Left cardiac atrium (tissue), 4 donors: ENCODE measurements at places on chromosomes 11 and 22.
A peak's percentile ranks its signal among the peaks of the same experiment; 100 is the strongest.

GRCh38 chr22:29313576-29314466 is 1.7 kb downstream of the RASL10A start:
- DNase-seq = no peak

DNA sequence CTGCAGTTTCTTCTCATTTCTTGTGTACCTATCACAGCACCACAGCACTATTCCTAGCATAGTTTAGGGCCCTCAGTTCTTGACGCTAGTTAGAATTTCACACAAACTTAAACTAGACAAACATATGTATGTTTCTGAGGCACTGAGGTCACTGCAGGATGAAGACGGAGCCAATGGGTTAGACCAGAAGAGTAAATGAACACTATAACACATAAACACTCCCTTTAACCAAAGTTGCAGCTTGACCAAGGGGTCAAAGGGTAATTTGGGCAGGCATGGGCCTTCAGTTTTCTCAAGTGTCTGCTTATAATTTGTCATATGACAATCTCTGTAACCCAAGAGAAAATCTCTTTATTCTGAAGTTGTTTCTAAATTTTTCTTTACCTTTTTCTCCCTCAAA is 12.9 kb upstream of the HBE1 start:
- DNase-seq = no peak

DNA sequence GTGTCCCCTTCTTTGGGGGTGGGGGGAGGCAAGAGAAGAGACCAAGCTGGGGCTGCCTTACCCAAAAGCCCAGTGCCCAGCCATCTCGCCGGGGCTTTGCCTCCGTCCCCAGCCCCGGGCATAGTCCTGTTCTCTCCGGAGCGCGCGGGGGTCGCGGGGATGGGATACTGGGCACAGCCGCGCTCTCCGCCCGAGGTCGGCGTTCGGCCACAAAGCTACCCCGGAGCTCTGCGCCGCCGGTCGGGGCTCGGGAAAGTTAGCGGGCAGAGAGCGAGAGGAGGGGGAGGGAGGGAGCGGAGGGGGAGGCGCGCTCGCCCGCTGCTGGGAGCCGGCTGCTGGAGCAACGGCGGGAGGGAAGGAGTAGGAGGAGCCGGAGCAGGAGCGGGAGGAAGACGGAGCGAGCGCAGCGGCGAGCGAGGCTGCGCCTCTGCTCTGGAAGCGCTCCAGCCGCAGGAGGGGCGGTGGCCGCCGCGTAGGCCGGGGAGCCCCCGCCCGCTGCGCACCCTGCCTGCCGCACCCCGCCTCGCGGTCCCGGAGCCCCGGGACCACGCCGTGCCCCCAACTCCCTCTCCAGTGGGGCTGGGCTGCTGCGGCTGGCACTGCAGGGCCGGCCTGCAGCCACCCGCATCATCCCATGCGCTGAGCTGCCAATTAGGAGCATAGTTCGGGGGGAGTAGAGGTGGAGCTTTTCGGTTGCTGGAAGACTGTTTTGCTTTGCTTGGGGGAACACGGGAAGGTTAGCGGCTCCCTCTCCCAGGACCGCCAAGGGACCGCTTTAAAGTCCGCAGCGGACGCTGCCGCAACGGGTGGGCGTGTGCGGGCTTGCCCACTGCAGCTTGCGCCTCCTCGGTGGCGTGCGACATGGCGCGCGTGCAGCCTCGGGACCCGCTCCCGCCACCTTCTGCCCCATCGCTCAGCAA is at the start of gene SCN4B:
SCN4B (minus strand) TSS at position 272 of the 920 bp plus-strand sequence; CDS start at position 122, 150 bp downstream.
- DNase-seq = peak; percentile 74

DNA sequence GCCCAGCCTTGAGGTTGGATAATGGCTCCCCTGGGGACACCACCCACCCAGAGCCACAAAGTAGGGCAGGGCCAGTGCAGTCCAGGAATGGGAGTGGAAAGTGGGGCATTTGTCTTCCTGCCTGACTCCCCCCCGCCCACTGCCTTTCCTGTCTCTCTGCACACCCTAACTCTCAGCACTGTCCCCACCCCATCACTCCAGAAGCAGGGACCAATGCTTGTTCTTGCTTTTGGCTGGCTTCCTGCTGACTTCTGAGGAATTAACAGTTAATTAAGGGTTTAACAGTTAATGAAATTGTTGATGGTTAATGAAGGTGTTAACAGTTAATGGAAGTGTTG is 4.7 kb downstream of the PITPNM1 start:
- DNase-seq = no peak

DNA sequence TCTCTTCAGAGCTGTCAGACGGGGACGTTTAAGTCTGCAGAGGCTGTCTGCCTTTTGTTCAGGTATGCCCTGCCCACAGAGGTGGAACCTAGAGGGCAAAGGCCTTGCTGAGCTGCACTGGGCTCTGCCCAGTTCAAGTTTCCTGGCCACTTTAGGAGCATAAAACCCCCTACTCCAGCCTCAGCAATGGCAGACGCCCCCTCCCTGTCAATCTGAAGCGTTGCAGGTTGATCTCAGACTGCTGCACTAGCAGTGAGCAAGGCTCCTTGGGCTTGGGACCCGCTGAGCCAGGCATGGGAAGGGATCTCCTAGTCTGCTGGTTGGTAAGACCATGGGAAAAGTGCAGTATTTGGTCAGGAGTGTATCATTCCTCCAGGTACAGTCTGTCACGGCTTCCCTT is 66.6 kb upstream of the TP53I11 start:
- DNase-seq = no peak
